ENCODE measurements at places on chromosomes 3 and 15.

DNA sequence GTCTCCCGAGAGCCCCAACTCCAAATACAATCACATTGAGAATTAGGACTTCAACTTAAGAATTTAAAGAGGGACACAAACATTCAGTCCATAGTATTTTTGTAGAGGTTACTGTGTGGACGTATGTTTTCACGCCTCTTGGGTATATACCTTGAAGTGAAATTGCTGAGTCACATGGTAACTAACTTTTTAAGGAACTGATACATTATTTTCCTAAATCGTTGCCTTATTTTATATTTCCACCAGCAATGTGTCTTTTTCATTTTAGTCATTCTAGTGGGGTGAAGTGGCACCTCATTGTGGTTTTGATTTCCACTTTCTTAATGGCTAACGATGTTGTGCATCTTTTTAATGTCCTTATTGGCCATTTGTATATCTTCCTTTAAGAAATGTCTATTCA, 11.8 kb downstream of the PARP15 start:
- no peak for DNase-seq

DNA sequence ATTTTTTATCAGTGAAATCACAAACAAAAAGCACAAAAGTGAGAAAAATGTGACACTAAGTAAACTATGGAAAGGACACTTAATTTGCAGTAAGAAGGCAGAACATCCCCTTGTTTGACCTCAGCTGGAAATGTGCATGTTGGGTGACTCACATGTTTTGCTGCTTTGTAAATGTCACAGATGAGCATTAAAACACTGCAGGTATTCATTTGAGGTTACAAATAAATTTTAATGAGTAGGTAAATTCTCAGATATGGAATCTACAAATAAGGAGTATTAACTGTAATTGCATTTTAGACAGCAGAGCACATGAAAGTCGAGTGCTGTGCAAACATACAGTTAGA, 20.3 kb downstream of the CHMP2B start:
- peak; percentile 45 for DNase-seq

DNA sequence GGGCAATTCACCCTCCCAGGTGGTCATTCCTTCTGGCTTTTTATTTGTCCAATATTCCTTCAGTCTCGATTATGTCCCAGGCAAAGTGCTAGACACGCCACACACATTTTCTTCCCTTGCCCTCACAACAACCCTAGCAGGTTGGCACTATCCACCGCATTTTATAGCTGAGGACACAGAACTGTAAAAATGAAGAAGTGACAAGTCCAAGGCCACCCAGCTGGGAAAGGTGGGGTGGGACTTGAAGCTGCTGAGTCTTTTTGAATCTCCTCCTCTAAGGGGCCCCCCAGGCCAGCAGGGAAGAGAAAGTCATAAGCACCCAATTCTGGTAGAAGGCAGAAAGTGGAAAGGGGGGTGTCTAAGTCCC, 60.6 kb downstream of the CEMIP start:
- DNase-seq = no peak

- DNase-seq = no peak
These were observed 46.1 kb downstream of the MBNL1 start for GRCh38 chr3:152314677-152315353.
